Forelimb muscle (tissue), 1 donor: ENCODE measurements at places on chromosomes 12 and 14.

GRCh38 chr14:105489542-105490266 is 1.3 kb upstream of the TEDC1 start:
- DNase-seq = peak; percentile 80

GRCh38 chr14:99212646-99213045 is 59.4 kb downstream of the BCL11B start:
- no peak for DNase-seq

GRCh38 chr12:49375406-49375805 is 8.1 kb downstream of the SPATS2 start:
- no peak for DNase-seq

DNA sequence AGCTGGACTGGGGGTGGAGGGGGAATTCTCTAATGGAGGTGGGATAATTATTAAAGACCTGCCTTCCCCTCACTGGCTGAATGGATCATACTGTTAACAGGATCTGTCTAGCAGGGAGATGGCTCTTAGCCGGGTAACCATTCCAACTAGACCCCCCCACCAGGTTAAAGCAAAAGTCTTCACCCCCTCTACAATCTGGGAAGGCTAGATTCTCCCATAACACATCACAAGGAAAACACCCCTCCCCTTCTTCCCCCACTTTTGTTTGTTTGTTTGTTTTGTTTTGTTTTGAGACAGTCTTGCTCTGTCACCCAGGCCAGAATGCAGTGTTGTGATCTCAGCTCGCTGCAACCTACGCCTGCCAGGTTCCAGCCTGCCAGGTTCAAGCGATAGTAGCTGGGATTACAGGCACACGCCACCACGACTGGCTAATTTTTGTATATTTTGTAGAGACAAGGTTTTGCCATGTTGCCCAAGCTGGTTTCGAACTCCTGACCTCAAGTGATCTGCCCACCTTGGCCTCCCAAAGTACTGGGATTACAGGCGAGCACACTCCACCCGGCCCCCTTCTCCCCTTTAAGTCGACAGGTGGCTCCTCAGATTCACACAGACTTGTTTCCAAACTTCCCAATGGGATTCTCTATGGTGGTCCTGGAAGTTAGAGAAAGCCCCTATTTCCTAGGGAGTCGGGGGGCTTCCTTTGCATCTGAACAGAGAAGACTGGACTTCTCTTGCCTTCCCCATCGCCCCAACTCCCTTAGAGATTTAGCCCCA is 3.5 kb upstream of the BAZ2A start:
- DNase-seq = no peak

DNA sequence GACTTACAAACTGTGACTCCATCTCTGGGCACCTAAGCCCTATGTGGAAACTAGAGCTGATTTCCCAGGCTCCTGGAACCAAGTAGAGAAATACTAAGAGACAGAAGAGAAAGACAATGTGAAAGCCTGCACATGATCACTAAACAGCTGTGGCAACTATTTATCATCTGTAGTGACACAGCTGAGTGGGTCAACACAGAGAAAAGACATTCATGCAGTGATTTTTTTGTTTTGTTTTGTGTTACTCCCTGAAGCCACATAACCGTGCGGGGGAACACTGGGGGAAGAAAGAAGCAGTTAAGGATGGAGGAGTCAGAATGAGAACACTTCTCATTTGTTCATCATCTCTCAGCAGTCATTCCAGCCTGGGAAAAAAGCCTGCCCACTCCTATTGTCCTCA is 1.5 kb downstream of the PRR4 start:
- no peak for DNase-seq
